ENCODE measurements at places on chromosomes 7 and 10. TPM values are rescaled to one million over a fixed set of nuclear protein-coding genes. Genes with fewer than 3 reads are reported as not detected.

GRCh38 chr10:74233281-74233680 lies 82.3 kb downstream of the ADK start:
- DNase-seq: no peak

GRCh38 chr10:123518765-123519164 lies 147.4 kb upstream of the GPR26 start:
- no peak for DNase-seq

GRCh38 chr7:80869821-80870751 lies 48.8 kb downstream of the SEMA3C start:
- DNase-seq: no peak

DNA sequence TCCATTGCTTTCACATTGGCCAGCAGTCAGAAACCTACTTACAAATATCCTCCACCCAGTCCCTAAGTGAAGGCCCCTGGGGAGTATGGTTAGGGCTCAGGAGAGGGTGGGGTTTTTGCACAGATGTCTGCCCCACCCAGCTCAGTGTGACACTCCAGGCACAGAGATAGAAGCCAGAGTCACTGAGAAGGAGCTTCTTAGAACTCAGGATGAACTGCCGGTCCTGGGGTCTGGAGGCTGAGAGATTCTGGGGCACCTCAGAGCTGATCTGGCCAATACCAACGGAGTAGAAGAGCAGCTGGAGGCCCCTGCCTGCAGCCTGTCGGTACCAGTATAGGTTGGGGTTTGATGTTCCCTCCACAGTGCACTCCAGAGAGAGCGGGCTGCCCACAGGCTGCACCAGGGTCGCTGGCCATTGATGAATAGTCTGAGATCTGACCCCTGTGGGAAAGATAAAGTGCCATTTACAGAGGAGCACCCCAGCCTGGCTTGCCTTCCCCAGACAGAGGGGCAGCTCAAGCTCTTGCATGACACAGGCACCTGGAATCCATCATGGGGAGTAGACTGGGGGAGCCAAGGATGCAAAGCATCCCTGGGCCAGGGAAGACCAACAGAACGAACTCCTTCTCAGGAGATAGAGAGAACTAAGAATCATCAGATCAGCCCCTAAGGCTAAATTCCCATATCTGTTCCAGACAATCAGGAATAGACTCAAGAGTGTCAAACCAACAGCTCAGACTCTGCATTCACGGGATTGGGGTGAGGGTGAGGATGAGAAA lies 41.9 kb downstream of the PRSS2 start:
- peak; percentile 54 for DNase-seq

GRCh38 chr7:80039251-80039884 lies 95.3 kb upstream of the GNAI1 start:
- DNase-seq: no peak

DNA sequence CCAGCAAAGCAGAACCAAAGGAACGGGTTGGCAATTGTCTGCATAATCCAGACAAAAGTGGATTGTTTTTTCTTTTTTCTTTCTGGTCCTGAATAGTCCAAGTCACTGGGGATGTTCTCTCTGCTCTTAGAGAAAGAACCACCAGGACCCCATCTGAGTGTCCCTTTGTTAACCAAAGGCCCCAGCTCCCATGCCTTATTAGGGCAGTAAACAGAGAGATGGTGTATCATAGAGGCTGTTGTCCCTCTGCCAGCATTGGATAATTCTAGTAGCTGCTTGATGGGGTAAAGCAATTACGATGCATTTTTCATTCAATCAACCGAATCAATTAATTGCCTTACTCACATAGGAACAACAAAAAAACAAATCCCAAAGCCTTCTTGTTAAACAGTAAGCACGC lies 213.0 kb downstream of the BUB3 start:
- no peak for DNase-seq

- DNase-seq: no peak
Measured at GRCh38 chr7:137668404-137668803, 178.4 kb downstream of the DGKI start.

DNA sequence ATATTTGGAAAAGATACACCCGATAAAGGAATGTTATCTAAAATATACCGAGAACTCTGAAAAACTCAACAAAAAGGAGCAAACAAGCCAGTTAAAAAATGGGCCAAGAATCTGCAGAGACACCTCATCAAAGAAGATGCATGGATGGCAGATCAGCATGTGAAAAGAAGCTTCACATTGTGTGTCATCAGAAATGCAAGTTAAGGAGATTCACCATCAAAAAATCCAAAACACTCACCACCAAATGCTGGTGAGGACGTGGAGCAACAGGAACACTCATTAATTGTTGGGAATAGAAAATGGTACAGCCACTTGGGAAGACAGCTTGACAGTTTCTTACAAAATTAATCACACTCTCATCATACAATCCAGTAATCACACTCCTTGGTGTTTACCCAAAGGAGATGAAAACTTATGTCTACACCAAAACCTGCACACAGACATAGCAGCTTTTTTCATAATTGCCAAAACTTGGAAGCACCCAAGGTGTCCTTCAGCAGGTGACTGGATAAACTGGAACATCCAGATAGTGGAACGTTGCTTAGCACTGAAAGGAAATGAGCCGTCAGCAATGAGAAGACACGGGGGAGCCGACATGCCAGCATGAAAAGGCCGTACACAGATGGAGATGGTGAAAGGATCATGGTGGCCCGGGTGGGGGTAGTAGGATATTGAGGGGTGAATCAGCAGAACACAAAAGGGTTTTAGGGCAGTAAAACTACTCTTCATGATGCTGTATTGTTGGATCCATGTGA lies 27.9 kb upstream of the PWWP2B start:
- DNase-seq: no peak

- no peak for DNase-seq
Measured at GRCh38 chr10:22609719-22610465, 104.5 kb downstream of the PIP4K2A start.

- no peak for DNase-seq
Measured at GRCh38 chr10:75461672-75462649, 30.5 kb downstream of the LRMDA start.

GRCh38 chr10:104090611-104091010 lies 4.9 kb upstream of the COL17A1 start:
- no peak for DNase-seq

DNA sequence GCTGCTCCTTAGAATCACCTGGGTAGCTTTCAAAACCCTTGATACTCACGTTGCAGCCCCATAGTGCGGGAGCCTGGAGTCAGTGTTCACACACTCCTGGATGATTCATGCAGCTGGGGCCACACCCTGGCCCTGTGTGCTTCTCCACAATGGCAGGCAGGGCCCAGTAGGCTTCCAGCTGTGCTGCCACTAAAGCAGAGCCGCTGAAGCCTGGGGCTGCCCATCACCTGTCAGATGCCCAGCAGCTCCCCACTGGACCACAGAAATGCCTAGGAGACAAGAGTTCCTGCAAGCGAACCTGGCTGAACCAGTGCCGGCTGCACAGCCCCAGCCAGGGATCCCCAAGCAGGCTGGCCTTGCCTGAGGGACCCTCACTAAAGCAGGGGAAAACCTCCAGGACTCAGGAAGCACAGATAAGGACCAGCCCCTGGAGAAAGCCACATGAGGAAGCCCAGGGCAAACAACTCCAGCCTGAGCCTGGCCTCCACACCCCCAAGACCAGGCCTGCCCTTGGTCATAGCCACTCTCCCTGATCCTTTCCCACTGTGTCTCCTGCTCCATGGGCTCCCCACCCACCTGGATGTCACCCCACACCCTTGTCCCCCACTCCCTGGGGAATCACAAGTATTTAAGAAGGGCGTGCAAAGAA lies 111.9 kb downstream of the GRID1 start:
- no peak for DNase-seq

GRCh38 chr10:101830322-101831168 lies 12.3 kb upstream of the OGA start:
- DNase-seq: peak; percentile 92

- DNase-seq: no peak
Measured at GRCh38 chr7:155942226-155942950, 130.1 kb upstream of the SHH start.

DNA sequence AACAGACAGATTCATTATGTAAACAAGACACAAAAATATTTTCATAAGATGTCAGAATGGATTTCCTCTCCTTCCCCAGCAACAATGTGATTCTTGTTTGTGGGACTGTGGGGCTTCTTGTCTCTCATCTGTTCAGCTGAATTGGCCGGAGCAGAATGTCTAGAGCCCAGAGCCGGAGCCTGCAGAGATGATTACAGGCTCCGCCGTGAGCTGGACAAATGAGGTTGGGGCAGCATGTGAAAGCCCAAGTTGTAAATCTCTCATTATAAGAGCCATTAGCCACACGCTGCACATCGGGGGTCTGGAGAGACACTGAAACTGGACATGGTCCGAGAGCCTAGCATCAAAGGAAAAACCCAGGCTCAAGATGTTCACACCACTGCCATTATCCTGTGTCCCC lies 137.0 kb upstream of the ADAM12 start:
- no peak for DNase-seq

The TRUB1 gene
- 21.5 TPM for total RNA-seq

The CYP3A4 gene
- total RNA-seq: not detected

The LRRC17 gene
- total RNA-seq: not detected

The CPN1 gene
- not detected for total RNA-seq

The COL28A1 gene
- total RNA-seq: 0.28 TPM

The CFAP58 gene
- 1.5 TPM for total RNA-seq

The NFE2L3 gene
- 12.6 TPM for total RNA-seq

The CYP26C1 gene
- 0.15 TPM for total RNA-seq
